ENCODE measurements at places on chromosomes 5 and 9.

- DNase-seq = no peak
These were observed 170.0 kb downstream of the CACNA1B start for GRCh38 chr9:138047469-138048040.

- no peak for DNase-seq
These were observed 42.5 kb downstream of the MFAP3 start for GRCh38 chr5:154081246-154081645.

DNA sequence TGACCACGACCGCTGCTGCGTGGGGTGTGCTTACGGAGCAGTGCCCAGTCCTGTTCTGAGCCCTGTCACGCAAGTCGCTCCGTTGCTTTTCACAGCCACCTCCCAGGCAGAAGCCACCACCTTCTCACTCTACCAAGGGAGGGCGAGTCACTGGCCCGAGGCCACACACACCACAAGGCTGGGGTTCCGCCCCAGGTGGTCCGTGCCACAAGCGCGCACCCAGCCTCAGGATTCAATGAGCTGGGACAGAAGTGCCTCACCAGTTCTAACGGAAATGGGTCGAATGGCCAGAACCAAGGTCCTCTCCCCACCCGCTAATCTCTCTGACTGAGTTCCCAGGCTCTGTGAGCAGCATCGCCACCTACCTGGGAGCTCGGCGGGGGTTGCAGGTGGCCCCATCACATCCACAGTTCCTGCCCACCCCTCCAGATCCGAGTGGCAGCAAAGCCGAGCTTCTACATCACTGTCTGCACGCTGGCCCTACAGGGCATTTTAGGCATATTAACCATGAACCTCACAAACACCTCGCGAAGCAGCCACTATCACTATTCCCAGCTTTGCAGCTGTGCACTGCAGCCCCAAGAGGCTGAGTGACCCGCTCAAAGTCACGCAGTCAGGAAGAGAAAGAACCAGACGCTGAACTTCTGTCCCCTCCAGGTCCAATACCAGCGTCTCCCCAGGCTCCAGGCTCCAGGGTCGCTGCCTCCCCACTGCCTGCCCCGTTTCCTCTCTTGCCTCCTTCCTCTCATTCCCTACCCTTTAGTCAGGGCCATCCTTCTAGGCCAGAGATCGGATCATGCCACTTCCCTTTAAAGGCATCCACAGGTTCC is 92.1 kb upstream of the PHYKPL start:
- DNase-seq = no peak

GRCh38 chr5:56328753-56329560 is 95.8 kb upstream of the ANKRD55 start:
- no peak for DNase-seq

DNA sequence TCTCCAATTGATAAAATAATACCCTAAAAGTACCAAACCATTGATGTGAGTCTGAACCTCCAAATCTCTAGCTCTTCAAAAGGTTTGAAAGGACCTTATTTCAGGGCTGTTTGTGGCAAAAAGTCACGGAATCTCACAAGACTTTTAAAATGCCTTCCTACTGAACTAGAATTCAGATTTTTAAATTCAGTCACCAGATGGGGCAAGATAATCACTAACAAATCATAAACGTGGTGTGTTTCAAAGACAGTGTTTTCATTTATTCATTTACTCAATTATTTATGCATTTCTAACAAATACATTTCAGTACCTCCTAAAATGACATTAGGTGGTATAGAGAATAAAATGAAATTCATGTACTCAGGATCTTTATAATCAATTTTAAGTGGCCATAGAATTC is 68.2 kb upstream of the SMC2 start:
- DNase-seq = no peak

DNA sequence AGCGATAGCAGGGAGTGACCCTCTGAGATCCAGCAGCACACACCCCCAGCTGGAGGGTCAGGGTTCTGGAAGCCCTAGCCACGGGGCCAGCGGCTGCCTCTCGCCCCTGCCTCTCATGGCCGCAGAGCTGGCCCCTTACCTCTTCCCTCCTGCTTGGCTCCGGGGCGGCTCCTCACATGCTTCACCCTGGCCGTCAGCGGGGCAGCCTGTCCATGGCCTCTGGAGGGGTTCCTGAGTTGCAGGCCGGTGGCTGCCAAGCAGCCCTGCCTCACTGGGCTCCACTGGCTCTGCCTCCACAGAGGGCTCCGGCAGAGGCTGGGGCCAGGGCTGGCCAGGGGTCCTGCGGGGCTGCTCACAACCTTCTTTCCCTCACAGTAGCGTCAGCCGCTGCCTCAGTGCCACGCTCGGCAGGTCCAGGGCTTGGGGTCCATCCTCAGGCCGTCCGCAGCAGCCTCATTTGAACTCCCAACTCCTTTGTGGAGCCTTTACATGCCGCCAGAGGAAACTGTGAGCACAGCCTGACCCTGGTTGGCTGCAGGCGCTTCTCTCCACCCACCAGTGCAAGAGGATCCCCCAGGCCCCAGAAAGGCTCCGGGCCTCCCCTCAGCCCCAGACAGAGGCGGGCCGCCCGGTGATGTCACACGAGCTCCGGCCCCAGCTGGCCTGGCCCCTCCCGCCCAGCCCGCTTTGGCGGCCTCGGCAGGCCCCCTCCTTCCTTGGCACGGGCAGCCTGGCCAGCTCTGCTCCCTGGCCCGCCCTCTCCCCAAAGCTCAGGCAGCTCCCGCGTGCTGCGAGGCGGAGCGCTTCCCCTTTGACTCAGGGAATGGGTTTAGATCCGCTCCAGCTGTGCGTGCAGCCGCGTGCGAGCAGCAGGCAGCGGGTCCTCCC is at the start of gene ANGPTL2:
Gene ANGPTL2, minus strand, starts transcription at position 460 of the 888 bp plus-strand sequence. CDS start 13,904 bp downstream, outside the sequence.
- DNase-seq = no peak

DNA sequence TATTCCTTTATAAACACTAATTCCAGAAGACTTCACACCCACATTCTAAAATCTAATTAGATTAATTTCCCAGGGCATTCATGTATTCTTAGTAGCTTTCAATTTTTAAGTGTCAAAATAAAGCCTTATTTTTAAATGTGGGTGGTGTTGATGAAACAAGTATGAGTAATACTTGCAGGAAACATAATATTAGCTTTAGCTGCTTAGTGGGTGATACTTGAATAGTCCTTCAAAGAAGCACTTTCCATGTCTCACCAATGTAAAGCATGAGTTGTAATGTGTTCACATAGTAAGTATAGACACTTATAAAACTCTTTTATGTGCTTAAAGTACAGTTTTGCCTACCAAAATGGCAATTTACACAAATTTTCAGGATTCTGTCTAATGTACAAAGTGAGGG is 6.9 kb downstream of the FNBP1 start:
- no peak for DNase-seq

DNA sequence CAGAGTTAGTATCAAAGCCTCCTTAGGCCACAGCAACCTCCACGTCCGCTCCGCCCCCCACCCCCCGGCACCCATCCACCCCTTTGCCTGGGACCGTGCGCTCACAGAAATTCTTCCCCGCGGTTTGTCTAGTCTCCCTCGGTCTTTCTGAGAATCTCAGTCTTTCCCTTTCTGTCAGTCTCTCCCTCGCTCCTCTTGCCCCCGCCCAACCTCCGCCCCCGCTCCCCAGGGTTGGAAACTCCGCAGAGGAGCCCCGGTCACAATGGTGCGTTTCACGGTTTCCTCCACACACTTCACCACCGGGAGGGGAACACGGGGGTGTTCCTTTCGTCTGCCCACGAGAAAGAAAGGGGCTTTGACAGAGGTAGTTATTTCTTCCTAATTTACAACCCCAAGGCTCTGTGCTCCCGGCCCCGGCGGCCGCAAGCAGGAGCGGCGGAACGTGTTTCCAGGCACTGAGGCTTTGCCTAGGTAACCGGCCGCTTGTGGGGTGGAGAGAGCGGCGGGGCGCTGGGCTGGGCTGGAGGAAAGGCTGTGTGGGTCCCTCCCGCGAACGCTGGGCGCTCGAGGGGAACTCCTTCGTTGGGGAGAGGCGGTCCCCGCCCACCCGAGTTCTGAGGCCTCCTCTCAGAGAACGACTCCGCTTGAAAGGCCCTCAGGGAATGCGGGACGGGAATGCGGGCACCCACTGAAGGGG is 2.1 kb downstream of the NR4A3 start:
- DNase-seq = peak; percentile 78

- DNase-seq = no peak
These were observed 768.5 kb upstream of the ACO1 start for GRCh38 chr9:31615966-31616365.
